ENCODE measurements at places on chromosomes 2 and 18.
A peak's percentile ranks its signal among the peaks of the same experiment; 100 is the strongest.

- no peak for DNase-seq
These were observed 6.4 kb downstream of the HDAC4 start for GRCh38 chr2:239394346-239394945.

DNA sequence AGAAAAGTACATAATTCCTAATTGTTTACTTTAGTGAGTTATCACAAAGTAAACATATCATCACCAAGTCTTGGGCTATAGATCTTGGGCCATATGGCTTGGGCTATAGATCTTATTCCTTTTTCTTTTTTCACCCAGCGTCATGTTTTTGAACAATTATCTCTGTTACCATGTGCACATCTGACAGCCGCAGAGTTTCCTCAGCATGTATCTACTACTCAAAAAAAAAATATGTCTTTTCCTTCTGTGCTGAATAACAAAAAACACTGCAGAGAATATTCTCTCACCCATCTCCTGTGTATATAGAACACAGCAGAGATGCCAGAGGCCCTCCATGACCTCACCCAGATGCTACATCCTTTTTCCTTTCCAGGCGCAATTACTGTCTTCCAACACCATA, 76.2 kb upstream of the MYO3B start:
- DNase-seq, result no peak

GRCh38 chr18:79274823-79275222, 120.9 kb upstream of the NFATC1 start:
- no peak for DNase-seq

- DNase-seq, result peak; percentile 37
These were observed 51.9 kb downstream of the SLC4A1AP start for GRCh38 chr2:27715318-27716210.

GRCh38 chr2:39408351-39409136, 28.5 kb downstream of the MAP4K3 start:
- no peak for DNase-seq

GRCh38 chr2:65452150-65452895, 19.9 kb upstream of the SPRED2 start:
- DNase-seq, result no peak

DNA sequence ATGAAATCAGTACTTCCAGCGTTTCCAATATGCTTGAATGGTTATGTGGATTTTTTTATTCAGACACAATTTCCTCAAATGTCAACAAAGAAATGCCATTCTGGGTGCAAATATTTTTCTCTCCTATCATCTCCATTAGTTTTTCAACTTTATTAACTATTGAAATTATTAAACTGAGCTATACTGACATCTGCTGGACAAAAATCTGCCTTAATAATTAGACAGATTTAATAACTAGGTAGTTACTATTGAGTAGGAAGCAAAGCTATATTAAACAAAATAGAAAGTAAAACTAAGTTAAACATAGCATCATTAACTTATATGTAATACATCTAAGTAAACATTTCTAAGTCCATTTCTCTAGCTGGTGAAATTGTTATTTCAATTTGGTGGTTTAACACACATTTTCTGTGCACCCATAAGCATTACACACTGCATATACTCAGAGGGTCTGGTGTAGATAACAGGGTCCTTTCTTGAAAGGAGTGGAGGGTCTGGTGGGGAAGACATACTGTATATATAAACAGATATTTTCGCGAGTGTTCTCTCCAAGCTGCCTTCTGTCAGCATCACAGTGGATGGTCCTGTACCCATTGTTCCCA, 77.0 kb downstream of the LANCL1 start:
- DNase-seq, result no peak
